GM13976 (cell line): ENCODE measurements at places on chromosomes 2 and 18.

- no peak for DNase-seq
These were observed 2.1 kb downstream of the CKAP2L start for GRCh38 chr2:112762276-112762675.

DNA sequence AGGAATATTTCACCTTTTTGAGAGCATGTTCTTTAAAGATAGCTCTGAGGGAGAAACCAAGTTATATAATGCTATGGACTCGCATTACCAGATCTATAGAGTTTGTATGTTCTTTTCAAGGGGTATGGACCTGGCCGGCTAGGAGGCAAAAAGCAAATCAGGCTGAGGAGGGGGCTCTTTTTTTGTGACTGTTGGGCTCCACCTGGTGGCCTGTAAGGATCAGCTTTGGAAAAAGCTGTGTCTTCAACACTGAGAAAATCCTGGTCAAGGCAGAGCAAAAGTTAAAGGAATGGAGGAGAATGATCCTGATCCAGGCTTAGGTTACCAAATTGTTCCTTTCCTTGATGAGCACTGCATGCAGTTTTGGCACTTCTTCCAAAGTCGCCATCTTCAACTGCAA lies 180.5 kb downstream of the DIS3L2 start:
- no peak for DNase-seq

DNA sequence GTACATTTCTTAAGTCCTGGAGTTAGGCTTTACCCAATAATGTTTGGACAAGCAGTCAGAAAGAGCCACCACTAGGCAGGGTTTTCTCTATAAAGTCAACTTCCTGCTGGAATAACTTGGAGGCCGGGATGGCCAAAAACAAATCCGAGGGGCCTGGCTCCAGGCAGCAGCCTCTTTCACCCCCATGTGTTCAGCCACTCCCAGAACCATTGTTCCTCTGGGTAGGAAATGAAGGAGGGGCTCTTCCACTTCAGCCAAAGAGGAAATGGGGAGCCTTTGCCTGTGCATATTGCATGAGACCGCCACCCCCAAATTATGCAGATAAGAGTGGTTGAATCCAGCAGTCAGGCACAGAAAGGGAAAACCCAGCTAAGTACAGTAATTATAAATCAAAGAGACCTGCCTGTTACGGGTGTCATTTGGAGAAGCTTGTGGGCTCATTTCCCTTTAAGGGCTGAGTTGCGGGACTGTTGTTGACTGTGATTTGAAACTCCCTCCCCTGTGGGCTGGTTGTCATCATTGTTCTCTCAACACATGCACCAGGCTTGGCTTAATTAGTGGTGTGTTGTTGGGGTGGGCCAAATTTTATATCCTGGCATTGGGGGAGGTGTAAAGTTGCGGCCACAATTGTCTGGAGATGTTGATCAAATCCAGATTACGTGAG lies 212.8 kb upstream of the SOX11 start:
- no peak for DNase-seq

DNA sequence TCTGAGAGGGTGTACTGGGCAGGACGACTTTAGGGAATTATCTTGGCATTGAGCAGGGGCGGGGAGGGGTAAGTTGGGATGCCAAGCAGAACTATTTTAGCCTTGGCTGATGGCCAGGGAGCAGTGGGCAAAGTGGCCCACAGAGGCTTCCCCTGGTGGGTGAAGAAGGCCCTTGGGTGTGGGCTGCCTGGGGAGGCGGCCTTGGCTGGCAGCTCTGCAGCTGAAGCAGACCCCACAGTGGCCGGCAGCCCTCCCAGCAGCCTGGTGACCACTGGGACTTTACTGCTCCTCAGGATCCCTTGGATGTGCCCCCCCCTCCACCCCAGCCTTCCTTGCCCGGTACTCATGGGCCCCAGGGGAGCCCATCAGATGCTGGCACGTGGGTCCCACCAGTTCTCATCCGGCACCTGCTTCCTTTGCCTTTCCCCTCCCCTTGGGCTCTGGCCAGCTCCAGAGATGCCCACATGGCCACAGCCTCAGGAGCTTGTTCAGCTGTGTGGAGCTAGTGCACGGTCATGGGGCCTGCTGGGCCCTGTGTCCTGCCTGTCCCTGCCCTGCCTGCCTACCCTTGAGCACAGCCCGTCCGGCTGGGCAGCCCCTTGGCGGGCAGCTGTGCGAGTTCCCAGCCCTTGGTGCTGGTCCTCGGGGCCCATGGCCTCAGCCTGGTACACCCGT lies 122.1 kb upstream of the HS6ST1 start:
- no peak for DNase-seq

- DNase-seq, result no peak
These were observed 35.6 kb downstream of the MAL start for GRCh38 chr2:95061119-95061512.

DNA sequence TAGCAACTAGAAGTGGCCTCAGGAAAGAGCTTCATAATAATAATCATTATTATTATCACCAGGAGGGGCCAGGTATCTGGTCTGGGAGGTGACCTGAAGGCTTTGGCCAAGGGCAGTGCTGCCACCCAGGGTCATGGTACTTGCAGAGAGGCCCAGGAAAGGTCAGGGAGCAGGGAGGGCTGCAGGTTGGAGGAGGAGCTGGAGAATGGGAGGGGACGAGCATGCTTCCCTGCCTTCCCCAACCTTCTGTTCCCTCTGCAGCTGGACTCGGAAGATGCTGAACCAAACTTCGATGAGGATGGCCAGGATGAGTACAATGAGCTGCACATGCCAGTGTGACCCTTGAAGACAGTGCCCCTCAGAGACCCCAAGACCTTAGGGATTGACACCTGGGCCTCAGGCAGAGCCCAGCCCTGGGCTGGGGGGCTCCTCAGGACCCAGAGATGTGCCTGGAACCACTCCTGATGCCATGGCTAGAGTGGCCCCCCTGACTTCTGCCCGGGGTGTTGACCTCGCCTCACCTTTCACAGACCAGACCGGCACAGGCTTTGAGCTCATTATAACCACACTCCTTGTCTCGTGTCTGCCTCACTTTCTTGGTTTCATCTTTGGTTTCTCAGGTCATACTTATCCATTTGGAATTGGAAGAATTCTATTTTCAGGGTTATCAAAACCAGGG lies 14.1 kb downstream of the SLC4A3 start:
- DNase-seq, result no peak

DNA sequence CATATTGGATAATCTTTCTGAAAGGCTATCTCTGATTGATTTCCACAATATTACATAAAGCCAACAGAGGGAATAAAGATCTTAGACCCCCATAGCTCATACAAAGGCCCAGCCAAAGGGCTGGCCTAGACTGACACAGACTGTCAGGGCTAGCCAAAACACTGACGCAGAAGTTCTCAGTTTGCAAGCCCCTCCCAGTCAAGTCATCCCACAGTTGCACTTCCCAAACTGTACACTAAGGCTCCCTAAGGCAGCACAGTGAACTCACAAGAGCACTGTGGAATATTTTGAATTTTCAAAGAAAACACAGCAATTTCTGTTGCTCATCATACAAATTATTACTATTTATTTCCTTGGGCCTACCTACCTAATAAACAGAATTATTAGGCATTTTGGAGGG lies 244.9 kb downstream of the SP3 start:
- no peak for DNase-seq
